ENCODE measurements at places on chromosomes 13 and 19. TPM values are rescaled to one million over a fixed set of nuclear protein-coding genes. Genes with fewer than 3 reads are reported as not detected.

DNA sequence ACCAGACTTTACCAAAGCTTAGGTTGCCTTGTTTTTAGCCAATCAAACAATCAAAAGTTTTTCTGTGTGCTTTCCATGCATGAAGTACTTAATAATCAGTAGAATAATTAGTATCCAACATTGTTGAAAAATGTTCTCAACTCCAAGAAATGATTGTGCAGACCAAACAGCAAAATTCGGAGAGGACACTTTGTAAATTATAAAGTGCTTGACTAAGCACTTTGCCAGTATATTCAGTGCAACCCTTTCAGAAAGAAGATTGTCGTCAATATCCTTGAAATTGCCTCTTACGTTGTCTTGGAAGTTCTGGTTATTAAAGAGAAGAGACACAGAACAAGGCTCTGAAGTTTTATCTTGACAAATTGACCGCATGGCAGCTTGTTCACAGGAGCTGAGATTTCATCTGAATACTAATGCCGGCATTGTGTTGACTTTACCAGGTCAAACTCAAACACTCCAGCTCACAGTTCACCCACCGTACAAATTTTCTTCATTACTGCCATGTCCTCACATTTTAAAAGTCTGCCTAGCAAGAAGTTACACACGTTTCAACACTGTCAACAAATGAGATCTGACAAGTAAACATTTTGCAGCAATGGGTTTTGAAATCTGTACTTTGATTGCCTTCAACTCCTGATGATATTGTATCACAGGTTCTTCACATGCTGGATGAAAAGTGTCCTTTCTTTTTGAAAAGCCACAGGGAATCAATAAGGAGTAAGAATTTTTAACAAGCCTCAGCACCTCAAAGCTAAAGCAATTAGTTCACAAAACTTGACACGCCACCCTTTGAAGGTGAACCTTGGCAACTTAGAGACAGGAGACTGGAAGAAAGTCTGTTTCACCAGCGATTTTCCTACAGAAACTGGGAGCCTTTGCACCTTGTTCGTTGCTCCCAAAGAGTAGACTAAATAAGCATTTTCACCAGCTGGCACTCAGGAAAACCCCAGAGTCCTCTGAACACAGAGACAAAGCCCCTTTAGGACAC lies 150.9 kb downstream of the RFC3 start:
- DNase-seq, result no peak

DNA sequence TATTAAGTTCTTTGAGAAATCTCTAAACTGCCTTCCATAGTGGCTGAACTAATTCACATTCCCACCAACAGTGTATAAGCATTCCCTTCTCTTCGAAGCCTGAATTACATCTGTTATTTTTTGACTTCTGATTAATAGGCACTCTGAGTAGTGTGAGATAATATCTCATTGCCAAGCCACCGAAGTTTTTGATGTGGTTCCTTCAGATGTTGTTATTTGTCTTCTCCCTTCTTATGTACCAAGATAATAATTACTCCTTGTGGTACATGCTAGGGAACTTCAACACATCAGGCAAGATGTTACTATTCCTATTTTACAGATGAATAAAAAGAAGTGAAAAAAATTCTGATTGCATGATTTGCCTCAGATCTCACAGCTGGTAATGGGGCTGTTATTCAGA lies 70.9 kb downstream of the KCTD12 start:
- no peak for DNase-seq

Gene JAK3
- polyA plus RNA-seq, result 91.9 TPM

GRCh38 chr19:10230861-10231611 lies at the start of gene S1PR2:
Gene S1PR2, minus strand, starts transcription at chr19:10231331. Its CDS starts 6,426 bp downstream, at chr19:10224905.
- DNase-seq, result peak; percentile 74

Gene WDR88
- polyA plus RNA-seq, result not detected

Gene SARS2
- polyA plus RNA-seq, result 15.6 TPM

Gene OR10H1
- polyA plus RNA-seq, result not detected

GRCh38 chr19:42469311-42470235 lies 26.8 kb upstream of the CXCL17 start:
- no peak for DNase-seq

GRCh38 chr13:33426131-33426530 lies 140.6 kb upstream of the STARD13 start:
- DNase-seq, result no peak

DNA sequence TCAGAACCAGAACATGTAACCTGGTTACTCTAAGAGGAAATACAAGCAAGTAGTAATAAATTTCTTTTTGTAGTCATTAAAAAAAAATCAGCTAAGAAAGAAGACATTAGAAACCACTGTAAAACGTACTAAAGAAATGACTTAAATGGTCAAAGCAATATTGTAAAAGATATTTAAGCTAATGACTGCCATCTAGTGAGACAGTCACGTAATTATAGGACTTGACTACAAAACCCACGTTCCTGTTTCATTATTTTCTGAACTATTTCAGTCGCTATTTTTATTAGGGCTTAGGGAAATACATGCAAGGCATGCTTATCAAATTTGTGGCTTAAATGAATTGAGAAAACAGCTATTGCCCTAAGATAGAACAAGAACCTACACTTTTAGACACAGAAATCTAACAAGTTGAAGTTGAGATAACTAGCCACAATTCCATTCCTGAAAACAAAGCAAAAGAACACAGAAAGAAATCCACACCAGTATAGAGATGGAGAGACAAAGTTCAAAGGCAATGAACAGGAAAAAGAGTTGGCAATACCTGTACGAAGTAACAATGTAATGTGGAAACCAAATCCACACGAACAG lies 17.9 kb downstream of the ALG5 start:
- no peak for DNase-seq

All from CD4-positive, CD25-positive, alpha-beta regulatory T cell (primary cell).